Eye (tissue), 1 donor: ENCODE measurements at places on chromosomes 5 and 9.
A peak's percentile ranks its signal among the peaks of the same experiment; 100 is the strongest.

GRCh38 chr9:35342221-35342958 is 147.5 kb upstream of the RUSC2 start:
- no peak for DNase-seq

DNA sequence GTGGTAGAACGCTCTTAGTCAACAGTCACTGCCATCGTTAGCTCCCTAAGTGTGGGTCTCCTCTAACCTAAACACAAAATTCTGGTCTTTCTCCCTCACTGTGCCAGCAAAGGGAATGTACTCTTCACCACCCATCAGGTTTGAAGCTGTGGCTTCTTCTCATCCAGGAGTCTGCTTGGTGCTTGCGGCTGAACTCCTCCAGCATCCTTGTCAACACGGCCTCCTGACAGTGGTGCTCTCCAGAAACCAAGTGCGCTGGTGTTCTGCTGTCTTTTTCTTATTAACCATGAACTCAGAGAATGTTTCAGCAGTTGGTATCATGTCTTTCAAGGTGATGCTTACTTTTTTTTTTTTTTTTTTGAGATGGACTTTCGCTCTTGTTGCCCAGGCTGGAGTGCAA is 23.9 kb upstream of the LPCAT1 start:
- no peak for DNase-seq

GRCh38 chr5:122921826-122922225 is 76.4 kb downstream of the SNX24 start:
- DNase-seq: peak; percentile 41

GRCh38 chr9:84758817-84759216 is 89.3 kb downstream of the NTRK2 start:
- DNase-seq: no peak

GRCh38 chr9:70352356-70352755 is 62.1 kb downstream of the KLF9 start:
- no peak for DNase-seq

DNA sequence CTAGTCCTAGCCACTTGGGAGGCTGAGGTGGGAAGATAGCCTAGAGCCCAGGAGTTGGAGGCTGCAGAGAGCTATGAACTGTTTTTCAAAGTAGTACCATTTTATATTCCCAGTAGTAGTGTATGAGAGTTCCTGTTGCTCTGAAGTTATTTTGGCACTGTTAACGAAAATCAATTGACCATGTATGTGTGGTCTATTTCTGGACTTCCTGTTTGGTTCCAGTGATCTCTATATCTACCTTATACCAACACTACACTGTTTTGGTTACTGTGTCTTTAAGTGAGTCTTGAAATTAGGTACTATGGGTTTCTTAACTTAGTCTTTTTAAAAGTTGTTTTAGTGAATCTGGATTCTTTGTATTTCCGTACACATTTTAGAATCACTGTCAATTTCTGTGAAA is 13.6 kb downstream of the SLF1 start:
- no peak for DNase-seq

- DNase-seq: no peak
These were observed 57.1 kb downstream of the SUB1 start for GRCh38 chr5:32642276-32643002.

DNA sequence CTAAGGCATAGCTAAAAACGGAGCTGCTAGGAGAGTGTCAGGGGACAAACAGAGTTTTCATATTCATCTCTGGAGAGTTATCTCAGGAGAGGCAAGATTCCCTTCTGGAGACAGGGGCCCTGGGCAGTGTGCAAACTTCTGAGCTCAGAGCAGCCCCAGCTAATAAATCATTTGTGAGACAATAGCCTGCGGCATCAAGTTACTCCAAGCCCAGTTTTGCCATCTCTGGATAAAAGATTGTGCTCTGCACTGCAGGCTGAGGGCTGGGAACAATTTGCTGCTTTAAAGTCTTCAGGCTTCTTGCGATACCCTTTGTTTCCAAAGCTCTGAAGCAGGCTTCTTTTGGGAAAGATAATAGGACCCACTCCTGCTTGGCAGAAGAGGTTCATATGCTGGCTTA is 164.3 kb upstream of the BRINP1 start:
- peak; percentile 17 for DNase-seq

DNA sequence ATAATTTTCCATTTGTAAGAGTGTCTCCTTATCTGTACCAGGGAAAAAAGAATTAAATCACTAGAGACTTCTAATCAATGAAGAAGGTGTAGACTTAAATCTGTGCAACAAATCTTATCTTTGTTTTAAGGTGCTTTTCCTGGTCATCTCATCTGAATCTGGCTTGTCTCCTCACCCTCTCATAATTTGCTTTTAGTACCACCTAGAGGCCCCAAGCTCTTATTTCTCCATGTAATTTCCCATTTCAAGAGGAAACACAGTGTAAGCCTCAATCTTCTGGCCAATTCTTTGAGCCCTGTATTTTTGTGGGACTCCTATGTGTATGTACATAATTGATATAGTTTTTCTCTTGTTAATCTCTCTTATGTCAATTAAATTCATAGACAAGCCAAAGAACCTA is 1975.3 kb upstream of the CDH6 start:
- no peak for DNase-seq

- no peak for DNase-seq
These were observed 101.7 kb upstream of the FST start for GRCh38 chr5:53378590-53379247.

DNA sequence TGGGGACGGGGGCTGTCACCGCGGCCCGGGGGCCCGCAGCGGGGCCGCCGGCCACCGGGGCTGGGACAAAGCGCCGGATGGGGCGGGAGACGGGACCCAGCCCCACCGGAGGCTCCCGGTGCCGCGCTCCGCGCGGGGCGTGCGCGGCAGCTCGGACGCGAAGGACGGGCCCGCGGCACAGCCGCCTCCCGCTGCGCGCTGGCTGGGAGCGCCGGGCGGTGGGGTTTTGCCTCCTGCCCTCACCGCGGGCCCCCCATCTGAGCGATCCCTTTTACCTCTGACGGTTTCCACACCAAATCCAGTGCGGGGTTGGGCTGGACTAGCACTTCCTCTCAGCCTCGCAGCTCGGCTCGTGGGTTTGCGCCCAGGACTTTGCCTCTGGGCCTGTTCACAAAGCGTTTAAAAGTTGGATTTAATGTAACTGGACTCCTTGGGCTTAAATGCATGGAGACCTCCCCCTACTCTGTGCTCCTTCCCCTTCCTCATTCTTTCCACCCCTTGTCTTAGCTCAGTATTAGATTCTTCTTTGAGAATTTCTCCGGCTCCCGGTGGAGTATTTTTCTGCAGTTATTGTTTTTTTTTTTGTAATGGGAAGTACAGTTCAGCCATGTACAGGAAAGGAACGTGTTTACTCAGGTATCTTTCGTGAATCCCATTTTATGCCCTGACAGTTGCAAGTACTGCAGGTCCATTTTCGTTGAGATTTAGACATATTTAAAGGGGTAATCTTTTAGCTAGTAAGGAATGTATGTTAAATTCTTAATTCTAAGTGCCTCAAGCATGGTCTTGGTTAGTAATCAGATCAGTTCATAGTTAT is 691 bp downstream of the FCHO2 start:
- peak; percentile 91 for DNase-seq

DNA sequence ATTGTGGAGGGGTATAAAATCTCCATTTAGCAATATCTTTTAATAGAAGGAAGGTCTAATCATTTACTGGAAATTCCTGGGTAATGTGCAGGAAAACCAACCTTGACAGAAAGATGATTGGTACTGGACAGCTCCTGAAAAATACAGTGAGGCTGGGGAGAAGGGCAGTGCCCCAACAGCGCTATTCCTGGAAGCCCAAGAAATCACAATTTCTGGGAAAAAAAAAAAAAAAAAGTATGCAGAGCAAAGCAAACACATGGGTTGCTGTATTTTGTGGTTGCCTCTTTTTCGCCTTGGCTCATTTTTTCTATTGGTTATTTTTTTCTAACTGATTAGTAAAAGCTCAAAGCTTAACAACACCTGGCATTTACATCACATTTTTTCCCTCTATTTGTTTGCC is 249.7 kb downstream of the ENC1 start:
- DNase-seq: no peak

- DNase-seq: no peak
These were observed 102.6 kb downstream of the XRCC4 start for GRCh38 chr5:83179966-83180365.

DNA sequence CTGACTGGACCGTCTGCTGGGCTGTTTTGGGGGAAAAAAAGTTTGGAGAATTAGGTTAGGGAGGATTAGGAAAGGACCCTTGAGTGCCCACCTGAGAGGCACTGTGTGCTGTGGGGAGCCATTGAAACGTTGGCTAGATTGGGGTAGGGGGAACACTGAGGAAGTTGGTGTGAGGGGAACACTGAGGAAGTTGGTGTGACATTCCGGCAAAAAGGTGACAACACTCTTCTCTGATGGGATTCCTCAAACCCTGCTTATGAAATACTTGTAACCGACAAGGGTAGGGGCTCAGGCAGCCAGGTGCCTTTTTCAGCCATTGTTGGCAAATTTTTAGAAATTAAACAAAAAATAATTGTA is 1.0 kb downstream of the CYSTM1 start:
- no peak for DNase-seq

DNA sequence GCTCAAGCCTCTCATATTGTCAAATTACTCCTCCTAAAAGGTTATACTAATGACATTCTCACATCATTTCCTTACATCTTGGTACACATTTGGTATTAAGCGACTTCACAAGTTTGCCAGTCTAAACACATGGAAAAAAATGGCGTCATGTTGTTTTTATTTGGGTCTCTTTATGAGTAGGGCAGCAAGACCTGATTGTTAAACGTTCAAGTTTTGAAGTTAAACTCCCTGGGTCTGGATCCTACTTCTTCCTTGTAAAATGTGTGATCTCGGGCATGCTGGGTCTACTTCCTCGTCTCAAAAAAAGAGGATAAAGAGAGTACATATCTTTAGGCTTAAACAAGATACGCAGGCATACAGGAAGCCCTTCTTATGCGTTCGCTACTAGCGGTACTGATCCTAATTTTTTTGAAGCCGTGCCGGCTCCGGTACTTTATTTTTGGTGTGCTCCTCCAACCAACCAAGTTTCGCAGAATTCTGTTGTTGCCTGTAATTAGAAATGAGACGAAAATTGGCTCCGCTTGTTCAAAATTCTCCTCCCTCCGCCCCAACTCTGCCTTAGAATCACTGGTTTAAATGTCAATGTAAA is 596 bp upstream of the CDC37L1 start:
- DNase-seq: peak; percentile 88

DNA sequence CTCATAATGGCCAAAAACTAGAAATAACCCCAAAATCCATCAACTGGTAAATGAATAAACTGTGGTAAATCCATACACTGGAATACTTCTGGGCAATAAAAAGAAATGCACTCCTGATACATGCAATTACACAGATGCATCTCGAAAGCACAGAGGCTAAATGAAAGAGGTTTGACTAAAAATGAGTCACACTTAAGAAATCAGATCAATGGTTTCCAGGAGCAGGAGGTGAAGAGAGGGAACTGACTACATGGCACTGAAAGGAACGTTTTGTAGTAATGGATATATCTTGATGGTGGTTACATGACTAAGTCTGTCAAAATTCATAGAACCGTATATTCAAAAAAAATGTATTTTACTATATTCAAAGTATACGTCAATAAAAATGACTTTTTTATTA is 42.4 kb downstream of the STRBP start:
- DNase-seq: no peak

DNA sequence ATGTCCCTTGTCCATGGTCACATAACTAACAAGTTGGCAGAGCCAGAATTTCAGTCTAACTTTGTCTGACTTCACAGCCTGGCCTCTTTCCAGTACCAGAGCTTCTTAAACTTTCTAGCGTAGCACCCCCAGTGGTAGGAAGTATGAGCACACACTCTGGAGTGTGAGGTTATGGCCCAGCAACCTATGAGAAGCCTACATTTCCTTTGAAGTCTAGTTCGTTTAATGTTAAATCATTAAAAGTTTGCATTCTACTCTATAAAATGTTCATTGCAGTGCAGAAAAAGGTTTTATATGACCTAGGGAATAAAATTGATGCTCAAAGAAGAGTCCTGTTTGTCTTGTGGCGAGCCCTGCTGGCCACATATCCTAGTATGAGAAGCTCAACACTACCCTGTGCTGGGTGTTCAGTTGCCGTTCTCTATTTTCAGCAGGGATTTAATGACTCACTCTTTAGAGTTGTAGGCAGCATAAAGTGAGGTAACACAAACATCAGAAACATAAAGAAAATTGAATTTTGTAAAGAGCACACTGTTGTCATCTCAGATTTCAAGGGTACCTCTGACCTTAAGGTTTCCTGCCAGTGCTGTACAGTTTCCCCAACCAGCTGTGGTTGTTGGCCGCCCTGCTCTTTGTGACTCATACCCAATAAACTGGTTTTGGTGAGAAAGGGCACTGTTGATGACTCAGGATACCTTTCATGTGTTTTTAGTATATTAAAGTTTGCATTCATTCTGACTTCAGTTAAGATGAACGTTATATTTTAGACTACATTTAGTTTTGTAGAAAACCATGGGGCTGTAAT is 14.3 kb downstream of the MCCC2 start:
- peak; percentile 40 for DNase-seq
